ENCODE measurements at places on chromosomes 2 and 18. TPM values are rescaled to one million over a fixed set of nuclear protein-coding genes. Genes with fewer than 3 reads are reported as not detected.
A peak's percentile ranks its signal among the peaks of the same experiment; 100 is the strongest.

DNA sequence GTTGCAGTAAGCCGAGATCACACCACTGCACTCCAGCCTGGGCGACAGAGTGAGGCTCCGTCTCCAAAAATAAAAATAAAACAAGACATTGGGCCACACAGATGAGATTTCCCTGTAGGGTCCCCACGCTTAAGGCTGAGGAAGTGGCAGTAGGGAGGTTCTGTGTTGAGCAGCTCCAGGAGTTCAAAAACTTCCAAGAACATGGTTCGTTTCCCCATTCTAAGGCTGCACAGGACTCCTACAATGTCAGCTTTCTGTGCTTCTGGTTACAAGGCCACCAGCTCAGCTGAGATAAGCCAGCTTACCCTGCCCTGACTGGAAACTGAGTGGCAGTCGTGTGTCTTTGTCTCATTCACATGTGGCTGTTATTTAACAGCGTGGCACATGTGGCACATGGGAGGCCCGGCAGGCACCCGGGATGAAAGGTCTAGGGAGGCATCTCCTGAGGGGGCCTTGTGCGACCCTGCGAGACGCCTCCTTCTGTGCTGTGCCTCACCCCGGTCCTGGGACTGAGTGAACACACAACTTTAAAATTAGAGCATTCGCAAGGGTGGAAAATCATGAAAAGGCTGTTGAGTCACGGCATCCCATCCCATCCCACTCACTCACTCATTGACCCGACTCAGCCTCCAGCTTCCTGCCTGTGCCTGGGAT, 7.7 kb downstream of the ITGB1BP1 start:
- no peak for DNase-seq

DNA sequence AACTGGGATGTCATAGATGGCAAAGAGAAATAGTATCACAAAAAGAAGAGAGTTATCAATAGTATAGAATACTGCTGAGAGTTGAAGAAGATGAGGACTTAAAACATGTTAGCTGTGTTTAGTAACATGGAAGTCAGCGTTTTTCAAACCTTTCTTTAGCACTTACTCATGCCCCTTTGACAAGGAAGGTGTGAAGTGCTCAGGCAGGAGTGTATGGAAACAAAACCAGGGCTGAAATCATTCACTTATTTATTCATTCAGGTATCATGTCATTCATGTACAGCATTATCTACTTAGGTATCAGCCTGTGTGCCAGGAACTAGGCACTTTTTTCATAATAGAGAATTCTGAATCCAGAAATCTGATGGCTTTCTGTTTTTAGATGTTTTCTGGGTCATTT, 27.2 kb downstream of the CD28 start:
- DNase-seq: no peak

The KCNE4 gene
- total RNA-seq: 213 TPM

DNA sequence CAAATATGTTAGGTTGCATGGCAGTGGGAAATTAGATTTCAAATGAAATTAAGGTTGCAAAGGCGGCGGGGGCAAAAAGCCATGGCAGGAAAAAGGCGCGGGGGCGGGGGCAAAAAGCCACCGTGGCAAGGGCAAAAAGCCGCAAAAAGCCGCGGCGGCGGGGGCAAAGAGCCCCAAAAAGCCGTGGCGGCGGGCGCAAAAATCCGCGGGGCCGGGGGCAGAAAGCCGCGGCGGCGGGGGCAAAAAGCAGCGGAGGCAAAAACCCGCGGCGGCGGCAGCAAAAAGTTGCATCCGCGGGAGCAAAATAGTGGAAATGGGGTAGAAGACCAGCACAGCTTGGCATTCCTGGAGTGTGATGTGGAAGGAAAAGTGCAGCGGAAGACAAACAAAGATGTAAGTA, 417.1 kb downstream of the ANKRD30B start:
- no peak for DNase-seq

GRCh38 chr2:118699447-118700175, 147.8 kb downstream of the EN1 start:
- no peak for DNase-seq

The ACOXL gene
- total RNA-seq: not detected

The TUBA4B gene
- total RNA-seq: not detected

DNA sequence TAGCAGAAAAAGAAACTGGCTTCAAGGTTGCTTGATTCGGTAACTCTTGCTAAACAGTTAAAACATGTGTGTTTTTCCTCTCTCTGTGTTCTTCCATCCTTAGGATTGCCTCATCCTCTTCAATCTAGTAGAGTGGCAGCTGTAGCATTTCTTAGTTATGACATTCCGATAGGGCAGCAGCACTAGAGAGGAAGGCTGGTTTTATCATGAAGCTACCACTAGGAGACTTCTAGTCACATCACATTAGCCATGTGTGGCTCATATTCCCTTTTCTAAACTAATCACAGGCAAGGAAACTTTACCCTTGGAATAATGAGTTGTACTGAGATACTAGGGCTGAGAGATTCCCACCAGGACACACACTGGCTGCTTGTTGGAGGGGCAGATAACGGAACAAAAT, 187.6 kb downstream of the DOK6 start:
- no peak for DNase-seq

The SERPINB3 gene
- 0.23 TPM for total RNA-seq

The LYG1 gene
- 0.43 TPM for total RNA-seq

DNA sequence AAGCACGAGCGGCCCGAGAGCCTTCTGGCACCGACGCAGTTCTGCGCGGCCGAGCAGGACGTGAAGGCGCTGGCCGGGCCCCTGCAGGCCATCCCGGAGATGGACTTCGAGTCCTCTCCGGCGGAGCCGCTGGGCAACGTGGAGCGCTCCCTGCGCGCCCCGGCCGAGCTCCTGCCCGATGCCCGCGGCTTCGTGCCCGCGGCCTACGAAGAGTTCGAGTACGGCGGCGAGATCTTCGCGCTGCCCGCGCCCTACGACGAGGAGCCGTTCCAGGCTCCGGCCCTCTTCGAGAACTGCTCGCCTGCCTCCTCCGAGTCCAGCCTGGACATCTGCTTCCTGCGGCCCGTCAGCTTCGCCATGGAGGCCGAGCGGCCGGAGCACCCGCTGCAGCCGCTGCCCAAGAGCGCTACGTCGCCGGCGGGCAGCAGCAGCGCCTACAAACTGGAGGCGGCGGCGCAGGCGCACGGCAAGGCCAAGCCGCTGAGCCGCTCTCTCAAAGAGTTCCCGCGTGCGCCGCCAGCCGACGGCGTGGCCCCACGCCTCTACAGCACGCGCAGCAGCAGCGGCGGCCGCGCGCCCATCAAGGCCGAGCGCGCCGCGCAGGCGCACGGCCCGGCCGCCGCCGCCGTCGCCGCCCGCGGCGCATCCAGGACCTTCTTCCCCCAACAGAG, 70.4 kb downstream of the ARHGEF33 start:
- DNase-seq: peak; percentile 79

DNA sequence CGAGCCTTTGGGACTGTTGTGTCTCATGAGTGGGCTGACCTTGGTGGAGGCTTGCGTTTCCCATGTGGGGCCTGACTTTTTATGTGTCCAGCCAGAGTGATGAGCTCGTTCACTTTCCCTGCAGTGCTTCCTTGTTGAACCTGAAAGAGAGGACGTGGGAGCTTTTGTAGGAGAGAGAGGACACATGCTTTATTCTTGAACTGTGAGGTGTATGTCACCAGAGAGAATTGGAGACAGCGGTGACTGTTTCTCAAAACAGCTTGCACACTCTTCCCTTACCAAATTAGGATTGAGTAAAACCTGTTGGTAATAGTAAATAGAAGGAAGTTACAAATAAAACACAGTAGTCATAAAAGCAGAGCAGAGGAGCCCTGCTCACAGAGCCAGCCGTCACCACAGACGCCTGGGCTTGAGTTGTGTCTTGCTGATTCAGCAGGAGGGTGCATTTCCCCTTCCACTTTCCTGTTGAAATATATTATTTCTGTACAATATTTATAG, 60.7 kb downstream of the INPP4A start:
- no peak for DNase-seq

The CCDC74A gene
- 7.3 TPM for total RNA-seq

The ZBTB7C gene
- 0.09 TPM for total RNA-seq

GRCh38 chr18:2368102-2368501, 203.2 kb downstream of the METTL4 start:
- no peak for DNase-seq

- no peak for DNase-seq
Measured at GRCh38 chr2:77270433-77270832, 251.7 kb downstream of the LRRTM4 start.

- DNase-seq: no peak
Measured at GRCh38 chr2:142871396-142871795, 6.1 kb upstream of the KYNU start.

The RAB11FIP5 gene
- 13.3 TPM for total RNA-seq
